Urothelium cell line (cell line): ENCODE measurements at places on chromosomes 12 and 14.
A peak's percentile ranks its signal among the peaks of the same experiment; 100 is the strongest.

GRCh38 chr12:93827669-93828068, 150.5 kb downstream of the CRADD start:
- DNase-seq = no peak

DNA sequence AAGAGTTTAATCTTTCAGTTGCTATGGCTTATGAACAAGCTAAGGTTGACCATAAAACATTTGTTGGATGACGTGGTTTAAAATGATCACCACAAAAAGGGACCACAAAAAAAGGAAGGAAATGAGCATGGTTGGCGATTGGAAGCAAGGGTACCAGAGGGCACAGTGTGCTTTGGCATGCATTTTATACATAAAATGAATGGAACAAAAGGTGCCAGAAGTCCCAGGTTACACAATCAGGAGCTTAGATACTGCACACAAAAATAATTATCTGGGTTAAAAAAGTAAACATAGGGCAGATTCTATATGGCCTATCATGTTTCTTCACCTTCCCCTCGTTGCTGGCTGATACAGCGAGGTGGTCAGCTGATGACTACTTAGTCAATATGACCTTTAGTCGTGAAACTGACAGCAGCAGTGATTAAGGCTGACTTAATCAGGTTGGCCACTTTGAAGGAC, 50.7 kb downstream of the ZC3H14 start:
- DNase-seq = peak; percentile 14

DNA sequence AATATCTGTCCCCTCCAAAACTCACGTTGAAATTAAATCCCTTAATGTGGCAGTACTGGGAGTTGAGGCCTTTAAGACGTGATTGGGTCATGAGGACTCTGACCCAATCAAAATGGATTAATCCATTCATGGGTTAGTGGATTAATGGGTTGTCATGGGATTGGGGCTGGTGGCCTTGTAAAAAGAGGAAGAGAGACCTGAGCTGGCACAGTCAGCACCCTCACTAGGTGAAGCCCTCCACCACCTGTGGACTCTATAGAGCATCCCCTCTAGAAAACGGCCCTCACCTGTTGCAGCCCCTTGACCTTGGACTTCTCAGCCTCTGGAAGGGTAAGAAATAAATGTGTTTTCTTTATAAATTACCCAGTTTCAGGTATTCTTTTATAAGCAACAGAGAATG, 53.0 kb downstream of the SPRING1 start:
- DNase-seq = no peak

- no peak for DNase-seq
These were observed 9.5 kb downstream of the TRAF3 start for GRCh38 chr14:102786768-102787167.

GRCh38 chr12:92105110-92105509, 40.5 kb downstream of the BTG1 start:
- DNase-seq = no peak

DNA sequence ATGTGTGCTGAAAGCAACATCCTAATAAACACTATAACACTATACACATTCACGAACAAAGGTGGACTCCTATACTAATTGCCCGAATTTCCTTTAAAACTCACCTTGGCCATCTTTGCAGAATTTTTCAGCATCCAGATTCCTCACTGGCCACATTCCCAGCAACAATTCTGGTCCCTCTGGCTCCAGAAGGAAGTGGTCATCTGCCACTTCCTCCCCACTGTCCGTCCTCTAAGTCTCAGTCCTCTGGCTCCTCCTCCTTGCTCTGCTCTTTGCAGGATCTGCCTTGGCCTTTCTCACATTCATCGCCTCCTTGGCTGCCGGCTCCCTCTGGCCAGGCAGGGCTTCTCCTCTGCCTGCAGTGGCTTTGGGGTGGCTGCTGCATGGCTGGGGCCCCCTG, 426.0 kb downstream of the FUT8 start:
- DNase-seq = no peak

DNA sequence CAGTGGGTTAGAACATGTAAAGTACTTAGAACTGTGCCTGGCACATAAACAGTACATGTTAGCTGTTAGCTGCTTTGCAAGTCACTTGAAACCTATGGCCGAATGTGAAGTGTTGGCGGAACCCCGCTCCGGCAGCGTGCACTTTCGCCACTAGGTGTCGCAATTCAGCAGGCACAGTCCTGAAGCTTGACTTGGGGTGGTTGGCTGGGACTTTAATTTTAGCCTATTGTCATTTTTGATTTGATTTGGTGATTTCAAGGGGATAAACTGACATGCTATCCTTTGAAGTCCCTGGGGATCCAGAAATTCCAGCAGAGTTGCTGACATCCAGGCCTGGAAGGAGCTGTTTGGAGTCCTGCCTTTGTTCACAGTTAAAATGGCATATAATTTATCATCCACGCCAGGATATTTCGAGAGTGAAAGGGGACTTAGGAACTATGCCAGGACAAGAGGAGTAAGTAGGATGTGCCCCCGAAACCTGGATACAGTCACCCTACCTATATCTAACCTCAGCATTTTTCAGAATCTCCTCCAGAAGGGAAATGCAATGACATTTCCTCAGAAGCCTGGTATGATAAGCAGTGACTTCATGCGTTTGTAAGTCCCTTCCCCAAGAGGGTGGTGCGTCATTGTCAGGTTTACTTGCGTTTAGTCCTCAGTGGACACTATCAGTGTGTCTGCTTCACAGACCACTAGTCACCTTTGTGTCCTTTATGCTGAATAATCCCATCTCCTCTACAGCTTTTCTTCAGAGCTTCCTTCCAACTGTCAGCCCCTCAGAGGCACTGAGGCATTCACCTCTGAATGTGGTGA, 3.5 kb upstream of the TSPAN9 start:
- peak; percentile 94 for DNase-seq

DNA sequence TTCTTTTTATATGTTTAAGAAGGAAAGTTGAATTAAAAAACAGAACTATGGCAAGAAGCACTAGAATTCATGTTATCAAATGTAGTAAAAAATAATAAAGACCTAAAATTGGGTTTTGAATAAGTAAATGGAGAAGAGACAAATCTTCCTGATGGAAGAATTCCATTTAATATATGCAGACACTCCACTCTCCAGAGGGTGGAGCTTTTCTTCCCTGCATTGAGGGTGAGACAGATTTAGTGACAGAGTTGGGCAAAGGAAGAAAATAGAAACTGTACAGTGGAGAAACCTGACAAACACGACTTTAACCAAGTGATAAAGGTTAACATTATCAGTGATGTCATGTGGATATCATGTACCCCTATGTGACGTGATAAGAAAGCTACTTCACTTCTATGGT, 217.6 kb downstream of the PRKD1 start:
- no peak for DNase-seq

DNA sequence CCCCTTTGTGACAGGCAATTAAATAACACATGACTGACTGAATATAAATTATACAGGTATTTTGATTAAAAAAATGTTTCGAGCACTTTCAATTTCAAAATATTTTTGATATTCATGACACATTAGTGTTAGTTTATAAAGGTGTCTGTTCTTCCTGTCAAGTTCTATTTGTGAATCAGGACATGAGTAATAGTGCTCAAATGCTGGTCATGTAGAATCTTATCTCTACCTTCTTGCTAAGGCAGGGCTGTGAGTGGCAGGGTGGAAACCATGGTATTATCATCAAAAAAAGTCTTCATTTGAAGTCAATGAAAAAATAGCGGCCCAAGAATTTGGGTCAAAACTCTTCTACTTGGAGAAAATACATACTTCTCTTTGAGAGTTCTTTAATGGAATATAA, 250.2 kb downstream of the DACT1 start:
- no peak for DNase-seq

DNA sequence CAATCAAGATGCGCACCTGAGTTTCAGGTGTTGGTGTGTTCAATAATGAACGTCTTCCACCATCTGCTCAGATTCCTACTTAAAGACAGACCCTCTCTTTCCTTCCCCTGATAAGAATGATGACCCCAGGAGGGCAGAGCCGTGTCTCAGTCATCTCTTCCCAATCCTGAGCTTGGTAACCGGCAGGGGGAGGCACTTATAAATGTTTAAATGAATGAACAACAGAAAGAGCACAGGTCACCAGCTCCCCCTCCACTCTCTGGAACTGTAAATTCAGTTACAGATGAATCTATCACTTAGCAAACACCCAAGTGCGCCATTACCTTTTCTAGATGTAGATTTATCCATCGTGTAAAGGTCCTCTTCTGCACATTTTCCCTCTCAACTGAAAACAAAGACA, 72.4 kb upstream of the DICER1 start:
- no peak for DNase-seq

DNA sequence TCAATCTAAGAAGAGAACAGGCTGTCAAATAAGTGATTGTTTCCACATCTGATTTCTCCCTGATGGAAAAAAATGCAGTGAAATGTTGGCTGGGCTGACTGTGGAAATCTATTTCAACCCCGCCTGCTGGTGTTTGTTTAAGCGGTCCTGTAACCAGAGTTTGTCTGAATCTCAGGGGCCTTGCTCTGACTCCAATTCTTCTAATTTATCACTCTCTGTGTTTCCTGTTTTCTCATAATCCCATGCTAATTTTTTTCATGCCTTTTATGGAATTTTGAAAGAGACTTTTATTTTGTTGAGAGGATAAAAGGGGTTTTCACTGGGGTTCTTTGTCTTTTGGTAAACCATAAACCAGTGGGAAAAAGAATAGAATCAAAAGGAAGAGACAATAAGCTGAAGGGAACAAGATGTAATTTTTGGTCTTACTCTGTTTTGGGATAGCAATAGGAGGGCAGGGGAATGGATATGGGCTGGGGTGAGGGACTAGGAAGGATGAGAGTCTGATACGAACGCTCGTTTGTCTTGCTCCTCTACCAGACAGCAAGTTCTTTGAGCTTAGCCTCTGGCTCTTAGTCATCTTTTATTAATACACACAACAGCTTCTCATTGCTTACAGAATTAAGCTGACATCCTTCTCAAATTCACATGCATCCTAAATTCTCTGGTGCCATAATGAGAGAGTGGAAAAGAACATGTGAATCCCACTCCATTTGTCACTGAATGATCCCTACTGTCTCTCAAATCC, 8.0 kb upstream of the MGP start:
- no peak for DNase-seq

GRCh38 chr14:96246539-96246847, 9.5 kb upstream of the BDKRB1 start:
- DNase-seq = peak; percentile 65

DNA sequence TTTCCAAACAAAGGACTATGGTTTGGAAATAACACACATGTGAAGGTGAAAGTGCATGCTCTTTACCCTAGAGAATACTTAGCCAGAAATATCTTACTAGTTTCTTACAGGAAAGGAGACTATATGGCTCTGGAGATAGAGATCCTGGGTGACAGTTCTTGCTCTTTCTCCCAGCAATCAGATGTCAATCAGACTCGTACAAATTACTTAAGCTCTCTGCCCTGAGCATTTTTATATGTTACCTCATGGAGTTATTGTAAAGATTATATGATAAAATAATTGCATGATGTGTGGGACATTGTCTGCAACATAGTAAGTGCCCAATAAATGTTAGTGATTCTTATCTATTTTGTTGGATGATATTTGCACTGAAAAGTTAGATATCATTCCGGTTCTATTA, 76.8 kb downstream of the FAR2 start:
- no peak for DNase-seq

DNA sequence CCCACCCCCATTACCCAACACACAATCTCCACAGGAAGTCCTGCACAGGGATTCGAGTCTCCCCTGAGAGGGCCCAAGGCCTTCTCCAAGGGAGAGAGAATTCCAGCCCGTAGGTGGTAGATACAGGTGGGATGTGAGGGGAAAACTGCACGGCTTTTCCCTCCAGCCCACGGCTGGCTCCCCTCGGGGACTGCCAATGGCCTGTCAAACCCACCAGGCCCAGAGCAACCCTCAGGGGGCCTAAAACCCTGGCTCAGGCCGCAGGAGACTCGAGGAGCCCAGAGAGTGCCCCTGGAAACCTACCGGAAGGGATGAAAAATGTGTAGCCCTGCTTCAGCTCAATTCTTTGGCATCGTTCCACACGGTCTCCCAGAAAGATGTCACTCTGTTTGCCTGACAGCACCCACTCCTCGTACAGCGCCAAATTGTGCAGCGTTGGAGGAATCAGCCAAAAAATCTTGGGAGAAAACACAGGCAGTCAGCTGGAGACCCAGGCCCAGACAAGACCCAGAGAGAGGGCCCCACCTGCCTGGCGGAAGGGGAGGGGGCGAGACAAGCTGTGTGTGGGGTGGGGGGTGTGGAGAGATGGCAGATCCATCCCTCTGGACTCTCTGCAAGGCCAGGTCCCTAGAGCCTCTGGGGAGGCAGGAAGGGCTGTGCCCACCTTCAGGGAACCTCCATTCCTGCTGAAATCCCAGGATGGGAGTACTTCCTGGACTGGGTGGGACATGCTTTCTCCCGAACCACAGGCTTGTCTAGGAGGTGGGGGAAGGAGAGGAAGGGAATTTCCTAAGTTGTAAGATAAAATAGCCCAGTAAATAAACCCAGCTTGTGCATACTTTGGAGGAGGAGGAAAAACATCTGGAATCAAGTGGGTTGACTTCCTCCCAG, 48.1 kb downstream of the KDM2B start:
- no peak for DNase-seq

- no peak for DNase-seq
These were observed 2.8 kb downstream of the TMX1 start for GRCh38 chr14:51242545-51243490.

DNA sequence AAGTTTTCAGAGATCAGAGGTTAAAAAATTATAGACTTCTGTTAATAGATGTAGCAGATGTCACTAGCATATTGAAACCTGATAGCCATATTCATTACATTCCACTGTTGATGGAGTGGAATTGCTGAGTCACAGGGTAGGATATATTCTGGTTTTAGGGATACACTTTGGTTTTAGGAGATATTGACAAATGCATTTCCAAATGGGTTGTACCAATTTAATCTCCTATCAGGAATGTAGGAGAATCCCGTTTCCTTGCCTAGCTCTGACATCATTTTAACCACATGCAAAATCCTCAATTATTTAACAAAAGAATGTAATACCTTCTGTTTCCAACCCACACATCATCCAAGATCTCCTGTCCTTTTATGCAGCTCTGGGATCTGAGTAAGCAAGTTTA, 30.7 kb upstream of the ESR2 start:
- peak; percentile 42 for DNase-seq

DNA sequence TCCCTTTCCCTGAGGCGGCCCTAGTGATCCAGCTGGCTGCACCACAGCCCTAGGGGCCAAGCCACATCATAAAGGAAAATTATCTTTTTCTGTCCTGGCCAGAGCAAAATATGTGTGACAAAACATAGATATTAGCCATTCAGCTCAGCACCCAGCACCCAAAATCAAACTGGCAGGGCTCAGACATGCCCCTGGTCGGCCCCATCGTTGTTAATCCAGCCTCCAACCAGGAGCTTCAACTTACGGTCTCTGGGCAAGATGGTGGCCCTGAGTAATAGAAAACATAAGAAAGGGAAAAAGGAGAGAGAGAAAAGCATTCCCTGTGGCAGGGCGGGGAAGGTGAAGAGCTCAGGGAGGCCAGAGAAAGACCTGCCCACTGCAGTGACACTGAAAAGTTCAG, 111.9 kb downstream of the EML1 start:
- DNase-seq = no peak

- no peak for DNase-seq
These were observed 35.0 kb downstream of the KITLG start for GRCh38 chr12:88544991-88545980.
